ENCODE measurements at places on chromosomes 12 and 14. TPM values are rescaled to one million over a fixed set of nuclear protein-coding genes. Genes with fewer than 3 reads are reported as not detected.

DNA sequence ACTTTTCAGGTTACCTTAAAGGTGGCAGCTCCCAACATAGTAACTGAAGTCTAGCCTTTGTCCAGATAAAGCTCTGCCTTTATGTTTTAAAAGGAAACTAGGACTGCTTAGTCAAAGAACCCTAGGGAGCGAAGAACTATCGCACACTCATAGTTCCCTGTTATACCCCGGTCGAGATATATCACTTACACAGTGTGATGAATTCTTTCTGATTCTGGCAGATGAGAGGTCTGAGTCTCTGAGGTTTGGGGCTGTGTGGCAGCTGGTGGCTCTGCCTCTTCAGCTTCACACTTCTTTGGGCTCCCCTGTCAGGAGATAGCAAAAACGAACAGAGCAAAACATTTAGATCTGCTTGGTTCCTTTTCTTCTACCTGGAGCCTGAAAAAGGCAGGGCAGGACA is 17.0 kb downstream of the ACIN1 start:
- no peak for DNase-seq

Gene FSCB
- total RNA-seq, result 0.12 TPM

DNA sequence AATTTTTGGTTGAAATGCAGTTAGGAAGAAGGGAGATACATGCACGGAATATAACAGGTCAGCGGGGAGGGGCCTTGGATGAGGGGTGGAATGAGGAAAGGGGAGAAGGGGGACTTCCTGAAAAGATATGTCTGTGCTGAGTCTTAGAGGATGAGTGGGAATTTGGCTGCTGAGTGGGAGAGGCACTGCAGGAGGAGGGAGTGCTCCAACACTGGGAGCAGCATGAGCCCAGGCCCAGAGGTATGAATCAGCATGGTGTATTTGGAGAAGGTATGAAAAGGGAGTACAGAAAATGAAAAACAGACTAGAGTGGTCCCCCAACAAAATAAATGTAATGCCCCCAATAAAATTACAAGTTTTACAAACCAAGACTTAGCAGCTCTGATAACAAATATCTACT is 394.4 kb downstream of the IPO8 start:
- no peak for DNase-seq

GRCh38 chr12:79521576-79521975 is 169.2 kb downstream of the PAWR start:
- DNase-seq, result no peak

Gene A2ML1
- total RNA-seq, result 0.36 TPM

GRCh38 chr14:70020352-70021170 is 141.3 kb downstream of the SMOC1 start:
- no peak for DNase-seq

- peak; percentile 40 for DNase-seq
Measured at GRCh38 chr14:90755661-90756304, 60.4 kb downstream of the TTC7B start.

DNA sequence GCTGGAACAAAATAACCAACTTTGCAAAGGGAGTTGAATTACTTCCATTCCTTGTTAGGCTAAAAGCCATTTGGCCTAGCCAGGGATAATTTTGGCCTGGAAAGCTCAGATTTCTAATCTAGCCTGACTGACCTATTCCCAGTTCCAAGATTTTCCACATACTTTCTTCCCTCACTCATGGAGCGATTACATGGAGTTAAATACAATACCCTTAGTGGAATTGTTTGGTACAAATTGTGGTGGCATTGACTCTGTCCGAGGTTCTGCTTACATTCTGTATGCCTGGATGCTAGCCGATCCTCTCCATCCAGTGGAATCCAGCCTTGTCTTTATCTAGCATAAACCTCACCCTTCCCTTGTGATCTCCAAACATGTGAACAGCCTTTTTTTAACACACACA is 965.1 kb downstream of the DIO2 start:
- no peak for DNase-seq
